ENCODE measurements at places on chromosomes 4 and X.
A peak's percentile ranks its signal among the peaks of the same experiment; 100 is the strongest.

DNA sequence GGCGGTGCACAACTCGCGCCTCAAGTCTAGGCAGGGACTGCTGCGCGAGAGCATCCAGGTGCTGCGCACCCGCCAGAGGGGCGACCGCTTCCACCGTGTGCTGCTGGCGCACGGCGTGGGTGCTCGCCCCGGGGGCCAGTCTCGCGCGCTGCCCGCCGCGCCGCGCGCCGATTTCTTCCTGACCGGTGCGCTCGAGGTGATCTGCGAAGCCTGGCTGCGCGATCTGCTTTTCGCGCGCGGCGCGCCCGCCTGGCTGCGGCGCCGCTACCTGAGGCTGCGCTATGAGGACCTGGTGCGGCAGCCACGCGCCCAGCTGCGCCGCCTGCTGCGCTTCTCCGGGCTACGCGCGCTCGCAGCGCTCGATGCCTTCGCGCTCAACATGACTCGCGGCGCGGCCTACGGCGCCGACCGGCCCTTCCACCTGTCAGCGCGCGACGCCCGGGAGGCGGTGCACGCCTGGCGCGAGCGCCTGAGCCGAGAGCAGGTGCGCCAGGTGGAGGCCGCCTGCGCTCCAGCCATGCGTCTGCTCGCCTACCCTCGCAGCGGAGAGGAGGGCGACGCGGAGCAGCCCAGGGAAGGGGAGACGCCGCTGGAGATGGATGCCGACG, 1.3 kb downstream of the CHST7 start:
- no peak for DNase-seq

- DNase-seq: no peak
These were observed 251.0 kb downstream of the KCNIP4 start for GRCh38 chr4:21697583-21697982.

DNA sequence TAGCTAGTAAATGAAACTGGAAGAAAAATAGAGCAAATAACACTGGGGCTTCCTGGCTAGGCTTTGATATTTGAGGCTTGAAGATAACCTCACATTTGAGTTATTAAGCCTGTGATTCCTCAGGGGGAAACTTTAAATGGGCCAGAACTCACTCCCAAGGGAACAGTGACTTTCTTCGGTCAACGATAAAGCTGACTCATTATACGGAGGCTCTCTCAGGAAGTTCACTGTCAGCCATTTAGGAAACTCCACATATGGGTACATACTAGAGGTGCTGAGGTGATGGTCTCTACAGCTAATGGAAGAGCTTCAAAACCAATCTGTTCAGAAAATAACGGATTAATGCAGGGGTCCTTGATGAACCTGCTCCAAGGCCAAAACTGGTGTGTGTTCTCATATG, 120.8 kb downstream of the SH2D1A start:
- DNase-seq: peak; percentile 33

GRCh38 chr4:68651932-68652331, 18.5 kb downstream of the UGT2B15 start:
- DNase-seq: no peak
